ENCODE measurements at places on chromosomes 2 and 18.
A peak's percentile ranks its signal among the peaks of the same experiment; 100 is the strongest.

- no peak for DNase-seq
Measured at GRCh38 chr2:40434731-40435271, 17.1 kb downstream of the SLC8A1 start.

DNA sequence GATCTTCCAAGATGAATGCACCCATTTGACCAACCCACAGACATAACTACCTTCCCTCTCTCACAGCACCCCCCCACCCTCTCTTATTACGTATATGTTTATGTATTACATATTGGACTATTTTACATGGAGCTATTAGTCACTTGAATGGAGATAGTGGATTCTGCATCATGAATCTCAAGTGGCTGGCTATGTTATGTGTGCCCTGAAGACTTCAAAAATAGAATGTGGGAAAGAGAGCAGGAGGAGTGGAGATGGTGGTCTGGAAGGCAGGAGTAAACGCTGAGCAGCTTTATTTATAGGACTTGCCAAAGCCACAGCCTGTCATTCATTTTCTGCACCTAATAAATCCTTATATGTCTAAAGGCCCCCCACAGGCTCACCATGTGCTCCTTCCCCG is 4.9 kb downstream of the ANTXR1 start:
- no peak for DNase-seq

- DNase-seq: peak; percentile 1
Measured at GRCh38 chr2:240248721-240249422, 108.4 kb upstream of the OTOS start.

DNA sequence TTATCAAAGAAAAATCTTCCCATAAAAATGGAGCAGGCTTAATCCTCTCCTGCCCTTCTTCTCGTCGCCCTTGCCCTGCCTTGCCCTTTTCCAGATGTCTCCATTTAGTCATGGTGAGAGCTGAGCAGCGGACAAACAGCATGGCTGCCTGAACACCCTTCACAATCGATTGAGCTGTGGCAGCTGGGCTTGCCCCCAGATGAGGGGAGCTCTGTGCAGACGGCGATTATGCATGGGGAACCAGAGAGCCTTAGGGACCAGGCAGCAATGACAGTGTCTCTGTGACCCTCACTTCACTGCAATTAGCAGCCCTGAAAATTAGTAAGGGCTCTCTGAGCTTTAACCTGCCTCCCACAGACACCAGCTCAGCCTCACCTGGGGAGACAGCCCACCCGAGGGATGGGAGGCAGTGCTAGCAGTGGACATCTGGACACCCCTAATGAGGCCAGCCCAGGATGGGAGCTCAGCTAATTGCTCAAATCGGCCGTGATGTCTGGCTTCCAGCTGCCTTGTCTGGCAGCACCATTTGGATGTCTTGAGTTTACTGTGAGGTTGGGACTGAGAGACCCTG is 365.7 kb downstream of the TNS1 start:
- DNase-seq: peak; percentile 4

DNA sequence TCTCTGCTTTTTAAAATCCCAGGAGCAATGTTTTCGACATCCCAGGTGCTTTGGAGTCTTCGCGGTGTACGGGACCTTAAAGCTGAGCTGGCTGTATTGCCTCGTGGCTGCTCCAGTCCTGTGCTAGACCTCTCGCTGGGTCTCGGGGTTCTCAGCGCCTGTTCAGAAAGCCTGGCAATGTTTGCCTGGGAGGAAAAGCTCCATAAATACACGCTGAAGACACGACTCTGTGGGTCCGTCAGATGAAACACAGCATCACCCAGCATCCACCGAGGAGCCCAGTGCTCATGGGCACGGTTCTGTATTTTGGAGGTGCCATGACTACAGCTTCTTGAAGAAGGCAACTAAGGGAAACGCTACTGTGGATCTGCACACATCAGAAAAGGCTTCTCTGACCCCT is 21.6 kb downstream of the MBP start:
- no peak for DNase-seq

DNA sequence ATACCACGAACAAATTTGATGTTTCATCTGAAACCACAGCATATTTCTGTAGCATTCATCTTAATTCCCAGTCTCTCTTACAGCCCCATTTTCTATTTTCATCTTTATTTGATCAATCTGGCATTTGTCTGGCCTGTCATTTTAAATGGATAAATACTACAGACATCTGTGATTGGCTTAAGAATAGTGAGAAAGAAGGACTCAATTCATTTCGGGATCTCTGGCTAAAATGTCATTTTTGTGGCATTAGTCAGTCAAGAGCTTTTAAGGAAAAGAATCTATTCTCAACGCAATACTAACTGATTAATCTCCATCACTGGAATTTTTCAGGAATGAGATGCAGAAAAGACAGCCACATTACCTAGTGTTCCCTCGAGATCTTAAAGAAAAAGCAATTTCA is 585.9 kb downstream of the IRS1 start:
- no peak for DNase-seq

DNA sequence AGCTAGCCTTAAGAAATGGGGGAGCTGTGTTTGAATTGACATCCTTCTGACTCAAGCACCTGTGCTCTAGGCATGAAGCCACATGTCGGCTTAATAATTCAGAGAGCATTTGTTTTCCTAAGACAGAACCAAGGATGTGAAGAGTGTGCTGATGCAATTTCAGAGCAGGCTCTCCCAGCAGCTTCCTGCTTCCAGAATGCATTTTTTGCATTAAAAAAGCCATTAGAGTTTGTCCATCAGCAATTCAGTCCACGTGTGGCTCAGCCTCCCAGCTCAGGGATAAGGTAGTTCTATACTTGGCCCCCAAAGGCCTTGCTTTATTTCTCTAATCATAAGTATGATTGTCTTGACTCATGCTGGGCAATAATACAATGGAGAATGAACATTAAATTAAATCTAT is 37.7 kb downstream of the DOCK10 start:
- no peak for DNase-seq

DNA sequence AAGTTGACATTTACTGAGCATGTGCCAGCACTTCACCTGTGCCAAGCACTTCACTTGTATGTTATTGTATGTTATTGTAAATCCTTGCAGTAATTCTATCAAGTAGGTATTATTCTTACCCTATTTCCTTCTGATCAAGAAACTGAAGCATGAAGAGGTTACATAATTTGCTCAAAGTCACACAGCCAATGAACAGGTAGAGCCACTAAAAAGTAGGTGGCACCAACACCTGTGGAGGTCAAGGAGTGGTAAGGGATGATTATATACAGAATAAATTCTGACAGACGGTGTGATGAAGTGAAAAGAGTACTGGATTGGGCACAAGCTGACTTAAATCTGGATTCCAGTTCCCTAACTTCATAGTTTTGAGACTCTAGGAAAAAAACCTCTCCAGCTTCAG is 71.0 kb downstream of the SPIRE1 start:
- no peak for DNase-seq

- DNase-seq: no peak
Measured at GRCh38 chr18:14936313-14936712, 188.3 kb downstream of the ANKRD30B start.

GRCh38 chr18:51077217-51077616 is 47.2 kb downstream of the SMAD4 start:
- no peak for DNase-seq

GRCh38 chr2:71524476-71524875 is 71.1 kb downstream of the DYSF start:
- no peak for DNase-seq

DNA sequence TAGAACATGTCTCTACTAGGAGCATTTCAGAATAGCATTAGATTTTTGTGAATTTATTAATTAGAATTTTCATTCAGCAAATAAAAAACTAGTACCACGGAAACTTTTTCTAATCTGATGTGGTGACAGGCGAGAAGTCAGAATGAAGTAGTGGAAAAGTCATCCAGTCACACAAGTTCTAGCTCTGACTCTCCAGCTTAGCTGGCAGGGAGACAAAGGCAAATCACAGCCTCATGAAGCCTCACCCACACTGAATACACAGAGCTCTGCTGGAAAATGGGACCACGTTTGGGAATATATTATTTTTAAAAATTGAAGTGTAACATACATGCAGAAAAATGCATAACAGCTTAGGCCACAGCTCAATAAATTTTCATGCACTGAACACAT is 86.1 kb downstream of the L3MBTL4 start:
- DNase-seq: no peak

- DNase-seq: peak; percentile 46
Measured at GRCh38 chr2:173963323-173963816, 1.8 kb downstream of the SP3 start.

GRCh38 chr2:49146401-49146800 is 7.9 kb downstream of the FSHR start:
- no peak for DNase-seq

DNA sequence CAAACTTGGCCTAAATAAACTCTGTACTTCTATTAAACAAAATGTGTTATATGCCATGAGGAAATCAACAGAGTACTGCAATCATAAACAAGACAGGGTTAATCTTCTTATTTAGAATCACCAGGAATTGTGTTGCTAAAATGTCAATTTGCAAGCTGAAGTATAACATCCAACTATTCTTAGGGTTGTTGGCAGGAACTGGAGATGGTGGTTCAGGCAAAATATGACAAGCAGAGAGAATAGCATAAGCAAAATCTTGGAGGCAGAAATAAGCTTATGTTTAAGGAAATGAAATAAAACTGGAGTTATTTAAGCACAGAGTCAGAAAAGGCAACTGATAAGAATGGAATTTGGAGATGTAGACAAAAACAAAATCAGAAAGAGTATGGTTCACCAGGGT is 463.8 kb upstream of the SLC8A1 start:
- no peak for DNase-seq

DNA sequence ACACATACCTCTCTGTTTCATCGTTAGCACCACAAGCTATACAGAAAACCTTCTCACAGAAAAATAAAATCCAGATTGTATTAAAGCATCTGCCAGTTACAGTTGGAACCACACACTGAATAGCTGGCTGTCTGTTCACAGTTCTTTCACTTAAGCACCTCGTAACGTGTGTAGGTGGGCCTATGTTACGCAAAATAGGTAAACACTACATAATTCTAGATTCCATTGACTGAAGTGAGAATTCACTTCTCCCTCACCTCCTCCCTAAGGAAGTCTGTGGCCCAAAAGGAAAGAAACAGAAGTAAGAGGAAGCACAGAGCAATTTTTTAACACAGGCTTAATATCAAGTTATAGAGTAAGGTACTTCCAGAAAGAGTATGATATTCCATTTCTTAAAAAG is 24.9 kb downstream of the PELI1 start:
- no peak for DNase-seq

DNA sequence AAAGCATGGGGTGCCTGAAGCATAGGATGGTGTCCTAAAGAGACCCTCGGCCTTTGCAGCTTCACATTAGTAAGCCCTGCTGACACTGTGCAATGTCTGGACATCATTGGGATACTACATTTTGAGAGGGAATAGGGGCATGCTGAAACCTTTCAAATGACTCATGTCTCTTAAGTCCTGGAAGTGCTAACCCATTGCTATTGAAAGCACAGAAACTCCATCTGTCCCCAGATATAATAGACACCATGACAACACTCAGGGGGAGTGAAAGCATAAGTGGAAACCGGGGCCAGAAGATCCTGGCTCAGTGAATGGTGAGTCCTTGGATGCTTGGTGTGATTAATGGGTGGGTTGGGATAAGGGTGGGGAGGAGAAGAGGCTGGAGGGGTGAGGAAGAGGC is 595.5 kb upstream of the ID2 start:
- DNase-seq: no peak

DNA sequence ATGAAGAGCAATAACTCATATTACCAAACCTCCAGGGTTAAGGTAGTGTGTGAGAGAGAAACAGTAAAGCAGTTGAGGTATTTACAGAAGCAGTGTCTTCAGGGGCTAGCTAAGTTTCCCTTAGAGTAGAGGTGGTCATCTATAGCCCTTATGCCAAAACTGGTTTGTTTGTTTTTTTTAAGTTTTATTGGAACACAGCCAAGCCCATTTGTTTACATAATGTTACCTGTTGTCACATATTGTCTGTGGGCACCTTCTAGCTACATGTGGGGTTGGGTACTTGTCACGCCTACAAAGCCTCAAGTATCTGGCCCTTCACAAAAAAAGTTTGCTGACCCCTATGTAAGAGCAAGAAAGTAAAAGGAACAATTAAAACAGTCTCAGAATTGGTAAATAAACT is 39.4 kb downstream of the ACTR2 start:
- no peak for DNase-seq

DNA sequence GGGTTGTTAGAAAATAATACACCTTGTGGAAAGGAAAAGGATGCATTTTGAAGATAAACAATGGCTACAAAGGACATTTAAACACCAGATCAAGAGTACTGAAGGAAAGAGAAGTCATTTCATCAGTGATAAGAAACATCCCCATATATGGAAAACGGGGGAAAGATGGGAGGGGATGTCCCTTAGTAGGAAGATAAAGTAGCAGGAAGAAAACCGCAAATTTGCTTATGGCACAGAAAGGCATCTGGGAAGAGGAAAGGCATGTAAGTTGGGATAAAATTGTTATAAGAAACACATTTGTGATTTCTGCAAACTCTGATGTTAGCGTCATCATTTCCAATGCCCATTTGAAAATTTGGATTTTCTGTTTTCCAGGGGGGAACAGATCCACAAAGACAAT is 10.5 kb upstream of the LYPD1 start:
- DNase-seq: no peak

GRCh38 chr2:59322005-59322404 is 1080.9 kb upstream of the FANCL start:
- no peak for DNase-seq

DNA sequence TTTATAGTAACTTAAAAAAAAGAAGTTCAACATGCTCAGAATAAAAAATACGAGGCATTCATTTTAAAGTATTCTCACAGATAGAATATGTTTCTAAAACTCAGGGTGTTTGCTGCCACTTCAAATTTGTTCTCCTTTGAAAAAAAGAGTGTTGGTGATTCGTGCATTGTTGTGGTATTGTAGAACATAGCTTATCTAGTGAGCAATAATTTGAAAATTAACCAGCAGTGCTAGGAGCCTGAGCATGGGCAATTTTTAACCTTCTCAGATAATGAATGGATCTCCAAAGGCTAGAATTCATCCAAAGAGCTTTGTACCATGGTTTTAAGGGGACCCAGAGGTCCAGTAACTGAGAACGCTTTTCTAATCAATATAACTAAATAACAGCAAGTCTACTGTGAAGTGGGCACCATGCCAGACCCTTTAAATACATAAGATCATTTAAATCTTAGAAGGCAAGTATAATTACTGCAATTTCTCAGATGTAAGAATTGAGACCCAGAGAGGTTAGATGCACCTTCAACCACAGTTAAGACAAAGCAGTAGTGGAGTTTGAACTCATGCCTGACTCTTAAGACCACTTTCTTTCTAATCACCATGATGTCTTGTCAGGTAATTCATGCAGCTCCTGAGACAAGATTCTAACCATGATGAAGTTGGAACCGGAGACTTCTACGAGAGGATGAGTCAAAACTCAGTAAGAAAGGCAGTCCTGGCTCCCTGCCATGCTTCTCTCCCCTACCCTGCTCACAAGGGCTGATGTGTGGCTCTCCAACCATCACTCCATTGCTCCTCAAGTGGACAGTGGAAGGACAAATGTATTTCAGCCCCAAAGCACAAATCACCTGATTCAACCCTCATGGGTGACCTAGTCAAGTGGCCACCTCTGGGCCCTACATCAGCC is 3.4 kb downstream of the CYRIA start:
- no peak for DNase-seq

- DNase-seq: no peak
Measured at GRCh38 chr2:204441316-204441715, 104.0 kb upstream of the PARD3B start.

- DNase-seq: no peak
Measured at GRCh38 chr2:62304429-62305417, 108.8 kb downstream of the B3GNT2 start.
